ENCODE measurements at places on chromosomes 4 and X.

DNA sequence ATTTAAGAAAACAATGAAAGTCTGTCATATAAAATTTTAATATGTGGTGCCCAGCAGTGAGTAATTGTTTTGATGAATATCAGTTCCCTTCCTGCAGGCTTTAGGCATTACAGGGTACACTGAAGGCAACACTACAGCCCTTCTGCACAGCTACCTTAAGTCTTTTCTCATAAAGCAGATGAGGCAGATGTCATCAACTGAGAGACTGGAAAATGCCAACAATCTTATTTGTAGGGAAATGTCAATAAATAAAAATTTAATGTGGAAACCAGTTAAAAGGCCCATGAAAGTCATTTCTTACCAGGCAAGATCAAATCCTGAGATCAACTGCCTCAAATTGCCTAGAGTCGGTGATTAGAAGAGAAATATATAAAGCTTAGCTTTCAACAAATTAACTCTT lies 193.4 kb upstream of the NWD2 start:
- DNase-seq = no peak

DNA sequence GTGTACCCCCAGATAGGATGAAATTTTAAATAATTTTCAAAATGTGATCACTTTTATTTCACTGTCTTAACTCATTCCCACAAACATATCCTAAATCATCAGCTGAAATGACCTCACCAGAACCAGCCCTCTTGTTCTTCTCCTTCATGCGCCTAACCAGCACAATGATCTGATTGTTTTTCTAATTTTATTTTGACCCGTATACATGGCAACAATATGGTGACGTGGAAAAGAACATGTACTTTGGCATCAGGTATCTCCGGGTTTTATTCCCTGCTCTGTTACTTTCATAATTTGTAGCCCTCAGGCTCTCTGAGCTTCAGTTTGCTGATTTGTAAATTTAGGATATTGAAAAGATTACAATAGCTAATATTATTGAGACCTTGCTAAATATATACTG lies 562.4 kb upstream of the ZFP42 start:
- no peak for DNase-seq

DNA sequence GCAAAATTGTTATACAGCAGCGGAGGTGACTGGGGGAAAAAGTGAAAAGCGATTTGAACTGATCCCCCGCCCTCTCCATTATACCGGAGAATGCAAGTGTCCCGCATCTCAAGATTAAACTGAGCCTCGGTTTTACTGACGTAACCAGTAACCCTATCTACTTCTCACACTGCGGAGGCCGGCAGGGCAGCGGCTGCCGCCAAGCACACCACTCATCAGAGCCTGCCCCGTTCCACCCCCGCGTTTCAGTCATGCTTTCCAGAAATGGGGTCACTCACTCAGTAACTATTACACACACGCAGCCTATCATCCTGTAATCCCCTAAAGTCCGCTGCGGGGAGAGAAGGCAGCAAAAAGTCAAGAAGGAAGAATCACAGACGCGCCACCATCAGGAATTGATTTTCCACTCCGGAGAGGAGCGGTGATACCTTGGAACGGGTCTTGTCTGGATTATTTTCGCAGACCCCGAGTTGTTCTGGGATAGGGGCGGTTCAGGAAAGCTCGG lies 1.4 kb downstream of the RPS6KA3 start:
- DNase-seq = no peak

GRCh38 chr4:186999686-187000085 lies 276.0 kb upstream of the FAT1 start:
- DNase-seq = no peak

GRCh38 chr4:25253071-25253445 lies 19.2 kb downstream of the PI4K2B start:
- no peak for DNase-seq

DNA sequence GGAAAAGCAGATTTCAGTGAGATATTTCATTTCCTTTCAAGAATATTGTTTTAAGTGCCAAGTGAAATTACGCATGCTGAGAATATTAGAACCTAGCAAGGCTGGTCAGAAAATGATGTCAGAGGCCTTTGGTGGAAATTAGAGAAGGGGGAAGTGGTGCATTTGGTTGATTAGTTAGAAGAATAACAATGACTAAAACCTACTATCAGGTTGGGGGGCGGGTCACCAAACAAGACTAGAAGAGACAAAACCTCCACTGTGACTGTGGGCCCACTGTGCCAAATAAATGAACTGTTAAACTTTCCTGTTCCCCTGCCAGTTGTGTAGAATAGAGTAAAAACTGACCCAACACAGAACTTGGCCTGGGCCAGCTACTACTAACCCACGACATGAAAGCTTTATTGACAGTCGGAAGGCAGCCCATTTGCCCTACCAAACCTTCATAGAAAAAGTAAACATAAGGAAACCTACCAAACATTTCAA lies 2.9 kb downstream of the RAPGEF2 start:
- DNase-seq = no peak

DNA sequence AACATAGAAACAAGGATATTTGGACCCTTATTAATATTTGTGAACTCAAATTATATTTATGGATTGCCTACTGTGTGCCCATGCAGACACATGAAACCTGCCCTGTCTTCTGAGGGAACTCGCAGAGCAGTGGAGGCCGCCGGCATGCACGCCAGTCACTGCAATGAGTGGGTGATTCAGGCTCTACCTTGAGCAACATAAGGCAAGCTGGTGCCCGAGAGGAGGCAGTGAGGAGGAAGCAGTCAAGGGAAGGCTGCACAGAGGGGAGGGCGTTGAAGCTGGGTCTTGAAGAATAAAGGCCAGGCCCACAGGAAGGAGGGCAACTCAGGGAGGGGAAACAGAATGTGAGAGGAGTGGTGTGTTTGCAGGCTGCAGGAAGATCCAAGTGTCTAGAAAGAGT lies 52.8 kb downstream of the PPEF2 start:
- no peak for DNase-seq

- DNase-seq = no peak
Observed at GRCh38 chrX:119071381-119071780, 1.4 kb upstream of the CT47C1 start.

- DNase-seq = no peak
Observed at GRCh38 chr4:57074744-57075143, 35.4 kb downstream of the IGFBP7 start.

DNA sequence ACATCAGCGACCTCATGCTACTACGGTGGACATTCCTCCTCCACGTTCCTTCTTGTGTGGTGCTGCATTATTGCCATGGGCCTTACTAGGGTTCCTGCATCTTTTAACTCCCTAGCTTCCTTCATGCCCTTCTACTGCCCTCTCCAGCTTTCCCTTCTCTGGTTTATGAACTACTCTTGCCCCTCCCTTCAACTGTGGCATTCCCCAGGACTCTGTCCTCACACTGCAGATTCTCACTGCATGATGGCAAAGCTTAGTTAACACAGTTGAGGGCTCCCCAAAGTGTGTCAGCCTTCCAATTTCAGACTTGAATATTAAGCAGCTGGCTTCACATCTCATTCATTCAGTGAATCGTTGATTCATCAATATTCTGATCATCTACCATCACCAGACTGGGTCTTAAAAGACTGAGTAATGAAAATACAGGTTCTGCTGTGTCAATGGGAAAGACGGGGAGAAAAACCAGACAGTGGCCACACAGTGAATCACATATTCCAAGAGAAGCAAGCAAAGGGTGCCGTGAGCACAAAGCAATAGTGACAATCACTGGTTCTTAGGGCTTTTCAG lies 53.0 kb downstream of the ZFX start:
- DNase-seq = no peak
